Stimulated activated CD8-positive, alpha-beta memory T cell treated with anti-CD3 and anti-CD28 coated beads, Interleukin-15, amount 100 ng/mL, for 24 hours (primary cell): ENCODE measurements at places on chromosomes 4 and X.

DNA sequence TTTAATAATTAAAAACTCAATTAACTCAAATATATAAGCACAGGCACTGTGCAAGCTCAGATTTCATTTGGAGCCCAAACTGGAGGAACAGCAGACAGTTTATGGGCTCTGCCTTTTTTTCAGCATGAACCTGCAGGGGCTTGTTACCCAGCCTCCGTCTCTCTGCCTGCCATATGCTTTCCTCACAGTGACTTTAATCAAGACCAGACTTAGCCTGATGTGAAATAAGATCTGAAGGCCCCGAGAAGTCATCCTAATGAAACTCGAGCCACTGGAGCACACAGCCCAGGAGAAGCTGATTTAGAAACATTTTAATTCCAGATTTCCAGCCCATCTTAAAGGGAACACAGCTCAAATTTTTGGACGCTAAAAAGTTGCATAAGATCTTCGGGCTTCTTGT, 55.6 kb downstream of the SPATA18 start:
- DNase-seq, result no peak

DNA sequence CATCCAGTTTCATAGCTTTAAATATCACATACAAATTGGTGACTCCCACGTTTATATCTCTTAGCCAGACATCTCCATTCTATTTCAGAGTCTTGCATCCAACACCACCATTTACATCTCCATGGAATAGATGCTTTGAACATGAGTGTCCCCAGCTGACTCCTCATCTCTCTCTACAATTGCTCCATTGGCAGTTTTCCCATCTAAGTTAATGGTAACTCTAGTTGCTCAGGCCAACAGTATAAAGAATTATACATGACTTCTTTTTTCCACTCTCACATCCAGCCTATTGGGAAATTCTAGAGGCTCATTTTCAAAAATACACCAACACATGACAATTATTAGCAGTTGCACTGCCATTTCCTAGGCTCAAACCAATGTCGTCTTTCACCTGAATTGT, 388.2 kb downstream of the STIM2 start:
- DNase-seq, result no peak

DNA sequence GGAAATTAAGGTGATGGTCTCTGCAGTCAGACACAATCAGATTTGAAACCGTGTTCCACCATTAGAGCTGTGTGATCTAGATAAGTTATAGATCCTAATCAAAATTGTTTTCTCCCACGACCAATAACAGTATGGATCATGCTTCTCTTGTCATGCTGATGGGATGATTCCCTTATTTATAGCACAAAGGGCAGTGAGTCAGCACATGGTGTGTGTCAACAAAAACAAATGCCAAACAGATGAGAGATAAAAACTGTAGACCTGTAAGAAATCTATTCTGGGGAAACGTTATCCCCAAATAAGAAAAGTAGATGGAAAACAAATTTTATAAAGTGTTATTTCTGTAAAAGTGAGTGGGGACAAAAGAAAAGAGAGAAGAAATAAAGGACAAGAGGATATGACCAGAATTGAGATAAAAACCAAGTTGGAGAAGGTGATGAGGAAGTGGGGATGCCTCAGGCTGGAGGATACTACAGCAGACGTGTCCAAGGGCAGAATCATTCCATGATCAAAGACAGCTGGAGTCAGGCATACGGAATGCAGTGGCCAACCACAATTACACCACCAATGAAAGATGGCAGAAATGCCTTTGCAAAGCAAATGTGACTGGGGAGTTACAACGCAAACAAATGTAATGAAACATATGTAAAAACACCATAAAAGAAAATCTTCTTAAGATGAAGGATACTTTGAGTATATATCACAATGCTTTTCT, 377.8 kb upstream of the PRKX start:
- DNase-seq, result no peak

- DNase-seq, result no peak
Observed at GRCh38 chr4:145484225-145484846, 2.7 kb downstream of the SMAD1 start.

DNA sequence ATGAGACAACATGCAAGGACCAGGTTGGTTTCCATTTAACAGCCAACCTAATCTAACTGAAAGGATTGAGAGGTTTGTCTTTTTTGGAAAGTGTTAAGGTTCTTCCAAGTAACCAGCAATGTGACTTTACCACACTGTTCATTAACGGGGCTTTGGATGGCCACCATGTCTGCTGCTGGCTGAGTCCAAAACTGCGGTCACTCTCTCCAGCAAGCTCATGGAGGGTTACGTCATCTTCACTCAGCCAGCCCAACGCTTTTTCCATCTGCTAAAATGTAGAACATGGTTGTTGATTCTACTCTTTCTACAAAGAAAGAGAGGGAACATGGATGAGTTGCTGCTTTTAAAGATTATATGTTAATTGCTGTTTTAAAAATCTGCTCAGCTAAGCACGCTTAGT, 11.0 kb downstream of the PKD2 start:
- no peak for DNase-seq

DNA sequence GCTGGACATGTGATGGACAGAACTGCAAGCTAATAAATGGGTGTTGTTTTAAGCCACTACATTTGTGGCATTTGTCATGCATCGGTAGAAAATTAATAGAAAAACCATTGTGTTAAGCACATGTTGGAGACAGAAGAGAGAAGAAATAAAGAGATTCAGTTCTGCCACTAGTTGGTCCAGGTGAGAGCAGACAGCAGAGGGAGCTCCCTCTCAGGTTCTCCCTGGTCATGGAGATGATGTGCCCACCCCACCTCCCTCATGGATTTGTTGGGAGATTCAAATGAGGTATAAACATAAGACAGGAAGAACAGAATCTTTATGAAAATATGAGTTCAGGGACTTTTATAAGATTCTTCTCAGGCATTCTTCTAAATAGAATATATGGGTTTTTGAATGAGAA, 36.8 kb upstream of the OCIAD2 start:
- DNase-seq, result no peak

- no peak for DNase-seq
Observed at GRCh38 chr4:87575408-87575807, 32.9 kb upstream of the DSPP start.

DNA sequence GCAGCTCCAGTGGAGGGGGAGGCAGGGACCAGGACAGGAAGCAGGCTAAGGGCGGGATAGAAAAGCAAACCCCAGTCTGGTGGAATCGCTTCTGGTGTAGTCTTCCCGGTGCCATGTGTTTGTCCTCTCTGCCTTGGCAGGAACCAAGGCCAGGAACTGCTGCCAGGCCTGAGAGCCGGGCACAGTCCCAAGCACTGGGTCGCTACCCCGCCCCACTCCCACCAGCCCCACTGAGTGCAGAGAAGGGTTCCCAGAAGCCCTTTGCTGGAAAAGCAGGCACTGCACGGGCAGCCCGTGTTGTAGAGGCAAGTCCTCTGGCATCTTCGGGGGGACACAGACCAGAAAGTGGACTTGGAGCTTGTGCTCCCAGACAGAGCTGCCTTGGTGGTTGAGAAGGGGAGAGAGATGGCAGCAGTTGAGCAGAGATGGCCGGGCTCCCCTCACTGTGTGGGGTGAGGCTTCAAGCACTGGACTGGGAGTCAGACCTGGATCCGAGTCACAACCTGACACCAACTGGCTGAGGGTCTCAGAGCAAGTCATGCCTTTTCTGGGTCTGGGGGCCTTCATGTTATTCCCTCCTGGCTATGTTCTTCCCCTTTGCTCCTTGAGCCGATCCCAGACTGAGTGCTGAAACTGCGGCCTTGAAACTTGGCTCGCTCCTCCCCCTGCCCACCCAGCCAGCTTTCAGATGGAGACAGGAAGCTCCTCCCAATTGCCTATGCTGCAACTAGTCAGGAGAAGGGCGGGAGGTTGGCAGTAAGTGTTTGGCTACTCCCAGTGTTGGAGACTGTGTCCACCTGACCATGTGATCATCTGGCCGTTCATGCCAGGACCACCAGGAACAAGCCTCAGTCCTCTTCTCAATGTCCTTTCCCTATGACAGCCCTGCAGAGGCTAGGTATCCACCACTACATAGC, 59.7 kb upstream of the MTM1 start:
- DNase-seq, result no peak

GRCh38 chr4:11106190-11106589, 322.5 kb downstream of the HS3ST1 start:
- no peak for DNase-seq

DNA sequence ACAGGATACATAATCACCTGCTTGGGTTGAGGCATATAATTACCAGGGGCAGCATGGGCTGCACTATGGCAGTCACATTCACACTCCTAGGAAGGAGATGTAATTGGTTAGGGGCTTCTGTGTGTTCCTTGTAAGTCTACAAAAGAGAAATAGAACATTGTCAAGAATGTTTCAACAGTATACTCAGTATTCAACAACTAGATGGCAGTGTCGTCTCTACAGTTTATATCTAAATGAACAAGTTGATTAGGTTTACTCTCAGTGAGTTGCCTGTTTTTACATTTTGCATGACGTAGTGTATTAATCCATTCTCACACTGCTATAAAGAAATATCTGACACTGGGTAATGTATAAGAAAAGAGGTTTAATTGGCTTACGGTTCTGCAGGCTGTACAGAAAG, 50.5 kb upstream of the RAB33B start:
- no peak for DNase-seq

DNA sequence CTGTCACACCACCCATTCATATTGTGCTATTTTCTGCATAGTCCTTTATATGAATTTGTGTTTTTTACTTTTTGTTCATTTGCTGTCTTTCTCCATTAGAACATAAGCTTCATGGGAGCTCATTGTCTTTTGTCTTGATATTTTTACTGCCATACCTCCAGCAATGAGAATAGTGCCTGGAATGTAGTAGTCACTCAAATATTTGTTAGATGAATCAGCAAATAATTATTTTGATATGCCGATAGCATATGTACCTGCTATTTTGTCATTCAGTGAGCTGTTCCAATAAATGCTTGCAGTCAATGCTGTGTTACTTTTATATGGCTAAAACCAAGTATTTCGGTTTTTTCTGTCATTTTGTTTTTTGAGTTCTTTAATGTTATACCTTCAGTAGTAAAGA, 43.5 kb upstream of the SLC25A31 start:
- no peak for DNase-seq
